Dorsolateral prefrontal cortex (tissue), 122 donors: ENCODE measurements at places on chromosomes 1 and 21.
A peak's percentile ranks its signal among the peaks of the same experiment; 100 is the strongest.

- no peak for DNase-seq
Observed at GRCh38 chr21:27212441-27212840, 245.6 kb upstream of the ADAMTS5 start.

- no peak for DNase-seq
Observed at GRCh38 chr1:119594376-119594775, 53.7 kb downstream of the ZNF697 start.

GRCh38 chr1:43329995-43330751 is 7.4 kb upstream of the MPL start:
- DNase-seq = no peak

- no peak for DNase-seq
Observed at GRCh38 chr1:159152031-159152430, 19.4 kb upstream of the CADM3 start.

DNA sequence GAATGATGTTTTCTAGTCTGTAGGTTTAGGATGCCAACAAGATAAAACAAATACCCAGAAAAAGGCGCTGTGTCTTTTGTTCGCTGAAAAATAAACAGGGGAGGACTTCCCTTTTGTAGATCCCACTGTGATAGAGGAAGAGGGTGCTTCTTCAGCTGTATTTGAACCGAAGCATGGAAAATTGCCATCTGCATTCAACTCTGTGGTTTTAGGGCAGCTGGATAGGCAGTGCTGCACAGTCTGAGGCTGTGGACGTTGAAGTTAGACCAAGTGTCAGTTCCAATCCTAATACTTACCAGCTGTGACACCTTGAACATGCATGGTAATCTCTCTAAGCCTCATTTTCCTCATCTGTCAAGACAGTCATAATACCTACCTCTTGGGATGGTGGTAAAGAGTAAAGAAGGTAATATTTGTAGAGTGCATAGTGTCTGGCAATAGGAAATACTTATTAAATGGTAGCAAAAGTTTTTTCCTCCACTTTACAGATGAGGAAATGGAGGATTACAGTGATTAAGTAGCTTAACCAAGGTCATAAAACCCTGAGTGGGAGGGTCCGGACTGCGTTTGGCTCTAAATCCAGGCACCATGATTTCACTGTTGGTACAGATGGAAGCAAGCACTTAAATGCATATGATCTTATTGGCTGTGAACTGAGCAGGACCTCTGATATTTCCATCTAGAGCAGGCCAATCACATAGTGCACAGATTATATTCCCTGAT is 48.5 kb downstream of the UTP25 start:
- no peak for DNase-seq

- DNase-seq = no peak
Observed at GRCh38 chr1:71717186-71717585, 565.2 kb downstream of the NEGR1 start.

- no peak for DNase-seq
Observed at GRCh38 chr1:180176965-180177364, 22.3 kb downstream of the QSOX1 start.

- no peak for DNase-seq
Observed at GRCh38 chr1:171152549-171152948, 32.6 kb upstream of the FMO2 start.

GRCh38 chr1:2433936-2434655 is 21.7 kb upstream of the PEX10 start:
- no peak for DNase-seq

DNA sequence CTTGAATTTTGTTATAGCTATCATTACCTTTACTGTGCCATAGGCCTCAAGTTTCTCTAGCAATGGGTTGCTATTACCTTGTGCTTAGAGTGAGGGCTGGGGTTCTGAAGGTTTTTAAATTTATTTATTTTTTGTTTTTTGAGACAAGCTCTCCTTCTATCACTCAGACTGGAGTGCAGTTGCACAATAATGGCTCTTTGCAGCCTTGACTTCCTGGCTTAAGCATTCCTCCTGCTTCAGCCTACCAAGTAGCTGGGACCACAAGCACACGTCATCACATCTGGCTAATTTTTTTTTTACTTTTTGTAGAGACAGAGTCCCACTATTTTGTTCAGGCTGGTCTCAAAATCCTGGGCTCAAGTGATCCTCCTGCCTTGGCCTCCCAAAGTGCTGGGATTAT is 41.5 kb downstream of the SNX27 start:
- DNase-seq = no peak

DNA sequence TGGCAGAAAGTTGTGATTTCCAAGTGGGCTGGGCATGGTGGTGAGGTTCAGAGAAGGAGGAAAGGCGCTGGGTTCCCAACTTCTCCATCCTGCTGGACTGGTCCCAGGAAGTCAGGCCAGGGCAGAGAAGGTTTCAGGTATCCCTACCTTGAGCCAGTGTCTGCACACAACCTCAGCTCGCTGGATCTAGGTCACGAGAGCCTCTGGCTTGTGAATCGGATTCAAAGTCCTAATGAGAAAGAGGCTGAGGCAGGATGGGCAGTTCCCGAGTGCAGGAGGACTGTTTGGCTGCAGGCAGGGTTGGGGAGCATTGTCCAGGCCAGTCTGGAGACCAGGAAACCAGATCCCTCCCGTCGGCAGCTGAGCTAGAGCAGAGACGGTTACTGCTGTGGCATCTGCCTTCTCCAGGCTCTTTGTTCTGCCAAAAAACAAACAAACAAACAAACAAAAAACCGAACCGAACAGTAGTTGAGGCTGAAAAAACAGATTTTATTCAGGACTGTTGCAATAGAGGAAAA is 19.5 kb upstream of the IGSF21 start:
- DNase-seq = no peak

DNA sequence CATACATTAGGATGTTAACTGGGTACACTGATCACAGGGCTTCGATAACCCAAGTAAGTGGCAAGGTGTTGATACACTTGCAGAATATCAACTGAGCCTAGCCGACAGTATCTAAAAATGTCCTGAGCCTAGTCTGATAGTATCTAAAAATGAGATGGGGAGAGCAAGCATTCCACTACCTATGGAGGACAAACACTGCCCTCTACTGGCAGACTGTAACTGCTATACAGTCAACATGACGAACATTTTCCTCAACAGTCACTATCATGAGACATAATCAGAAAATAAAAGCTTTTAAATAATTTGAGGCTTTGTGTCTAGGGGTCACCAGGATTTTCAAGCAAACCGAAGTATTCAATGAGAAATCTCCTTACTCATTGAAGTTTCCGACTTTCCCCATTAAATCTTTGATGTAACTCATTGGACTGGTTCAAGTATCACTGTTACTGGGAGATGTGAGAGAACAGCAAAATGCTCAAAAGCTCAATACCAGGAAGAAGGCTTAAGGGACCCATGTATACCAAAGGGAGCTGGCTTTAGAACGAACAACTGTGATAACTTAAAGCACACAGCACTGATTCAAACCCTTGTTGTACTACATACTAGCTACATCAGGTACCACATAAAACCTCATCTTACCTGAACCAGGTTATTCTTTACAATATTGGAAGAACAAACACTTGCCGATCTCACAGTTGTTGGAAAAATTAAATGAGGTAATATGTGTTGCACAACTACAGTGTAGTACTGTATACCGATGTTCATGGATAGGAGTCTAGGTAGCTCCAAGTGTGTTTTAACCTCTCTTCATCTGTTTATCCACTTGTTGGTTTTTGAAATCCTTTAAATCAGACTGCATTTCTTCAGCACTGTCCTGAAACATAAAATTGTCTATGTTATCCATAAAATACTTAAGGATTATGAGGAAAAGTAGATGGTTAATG is 31.1 kb upstream of the SLC45A3 start:
- DNase-seq = no peak

GRCh38 chr1:54464477-54465146 is 58.4 kb upstream of the SSBP3 start:
- no peak for DNase-seq

- DNase-seq = no peak
Observed at GRCh38 chr1:3561702-3562101, 49.6 kb downstream of the MEGF6 start.

DNA sequence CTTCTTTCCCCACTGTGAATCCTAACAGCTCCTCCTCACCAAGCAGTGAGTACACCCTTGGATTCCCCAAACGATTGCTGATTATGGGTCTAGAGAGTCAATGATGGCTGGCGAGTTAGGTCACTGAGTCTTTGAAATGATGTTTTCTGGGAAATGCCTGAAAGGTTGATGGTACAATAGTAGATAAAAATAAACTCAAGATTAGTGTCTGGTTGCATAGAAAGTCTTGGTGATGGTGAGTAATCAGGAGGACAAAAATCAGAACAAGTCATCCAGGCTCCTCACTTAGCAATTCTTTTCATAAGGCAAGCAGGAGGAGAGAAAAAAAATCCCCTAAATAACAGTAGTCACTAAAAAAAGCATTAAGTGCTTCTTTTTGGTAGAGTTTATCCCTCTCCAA is 22.6 kb downstream of the HLX start:
- no peak for DNase-seq

DNA sequence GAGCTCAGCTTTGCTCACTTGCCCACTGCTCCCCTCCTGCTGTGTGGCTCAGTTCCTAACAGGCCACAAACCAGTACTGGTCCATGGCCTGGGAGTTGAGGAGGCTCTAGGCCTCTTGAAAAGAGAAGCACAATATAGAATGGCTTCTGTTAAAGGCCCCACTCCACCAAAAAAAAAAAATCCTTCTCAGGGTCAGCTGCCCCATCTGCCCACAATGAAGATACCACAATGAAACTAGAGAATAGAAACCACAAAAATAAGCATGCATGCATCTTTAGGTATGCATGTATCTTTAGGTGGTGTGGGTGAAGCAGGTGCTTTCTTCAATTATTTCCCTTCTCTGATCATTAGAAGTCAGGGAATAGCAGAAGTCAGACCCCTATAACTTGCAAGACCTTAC is 620.4 kb upstream of the BEND5 start:
- DNase-seq = no peak

DNA sequence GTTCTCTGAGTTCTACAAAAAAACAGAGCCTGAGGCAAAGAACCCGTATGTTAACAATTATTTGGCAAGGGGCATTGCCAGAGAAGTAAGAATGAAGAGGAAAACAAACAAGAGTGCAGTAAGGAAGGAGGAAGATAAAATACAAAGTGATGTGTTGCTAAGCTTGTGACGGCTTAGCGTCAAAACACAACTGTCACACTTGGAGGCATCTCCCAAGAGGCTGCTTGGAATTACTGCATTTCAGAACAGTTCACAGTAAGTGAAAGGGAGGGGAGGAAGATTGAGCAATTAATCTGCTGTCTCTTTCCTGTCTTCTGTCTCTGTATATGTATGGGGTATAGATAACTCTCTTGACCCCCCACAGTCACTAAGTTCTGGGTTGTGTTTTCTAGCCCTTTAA is 1017.0 kb upstream of the TMPRSS15 start:
- no peak for DNase-seq

GRCh38 chr1:162861101-162861500 is at the start of gene CCDC190:
Gene CCDC190 (minus strand): TSS chr1:162861175. CDS start chr1:162859646, 1,529 bp downstream.
- no peak for DNase-seq

DNA sequence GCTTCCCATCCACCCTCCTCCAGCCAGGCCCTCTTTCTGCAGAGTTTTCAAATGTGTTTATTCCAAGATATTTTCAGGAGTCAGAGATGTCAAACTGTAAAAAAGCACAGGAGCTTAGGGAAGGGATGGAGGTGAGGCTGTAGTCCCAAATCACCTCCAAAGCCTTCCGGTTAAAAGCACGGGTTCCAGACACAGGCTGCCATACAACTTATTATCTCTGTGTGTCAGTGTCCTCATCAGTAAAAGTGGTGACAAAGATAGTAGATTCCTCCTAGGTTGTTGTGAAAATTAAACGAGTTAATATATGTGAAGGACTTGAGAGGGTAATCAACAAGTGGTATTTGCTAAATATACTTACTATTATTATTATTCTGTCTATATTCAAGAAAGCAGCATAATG is 15.1 kb downstream of the S100A7A start:
- DNase-seq = no peak

DNA sequence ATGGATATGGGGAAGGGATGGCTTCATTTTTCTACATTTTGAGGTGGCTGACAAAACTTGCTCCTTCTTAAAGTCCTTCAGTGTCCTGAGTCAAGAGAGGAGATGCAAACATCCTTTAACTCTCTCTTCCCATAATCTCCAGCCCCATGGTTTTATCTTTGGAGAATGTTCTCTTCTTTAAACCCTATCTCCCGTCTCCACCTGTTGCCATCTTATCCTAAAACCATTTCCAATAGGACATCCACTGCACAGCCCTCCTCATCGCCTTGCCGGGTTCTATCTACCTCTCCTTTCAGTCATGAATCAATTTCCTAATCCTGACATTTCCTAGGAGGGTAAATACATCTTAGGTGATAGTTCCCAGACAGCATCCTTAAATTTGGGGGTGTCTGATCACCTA is 44.2 kb upstream of the KCNE2 start:
- DNase-seq = no peak

DNA sequence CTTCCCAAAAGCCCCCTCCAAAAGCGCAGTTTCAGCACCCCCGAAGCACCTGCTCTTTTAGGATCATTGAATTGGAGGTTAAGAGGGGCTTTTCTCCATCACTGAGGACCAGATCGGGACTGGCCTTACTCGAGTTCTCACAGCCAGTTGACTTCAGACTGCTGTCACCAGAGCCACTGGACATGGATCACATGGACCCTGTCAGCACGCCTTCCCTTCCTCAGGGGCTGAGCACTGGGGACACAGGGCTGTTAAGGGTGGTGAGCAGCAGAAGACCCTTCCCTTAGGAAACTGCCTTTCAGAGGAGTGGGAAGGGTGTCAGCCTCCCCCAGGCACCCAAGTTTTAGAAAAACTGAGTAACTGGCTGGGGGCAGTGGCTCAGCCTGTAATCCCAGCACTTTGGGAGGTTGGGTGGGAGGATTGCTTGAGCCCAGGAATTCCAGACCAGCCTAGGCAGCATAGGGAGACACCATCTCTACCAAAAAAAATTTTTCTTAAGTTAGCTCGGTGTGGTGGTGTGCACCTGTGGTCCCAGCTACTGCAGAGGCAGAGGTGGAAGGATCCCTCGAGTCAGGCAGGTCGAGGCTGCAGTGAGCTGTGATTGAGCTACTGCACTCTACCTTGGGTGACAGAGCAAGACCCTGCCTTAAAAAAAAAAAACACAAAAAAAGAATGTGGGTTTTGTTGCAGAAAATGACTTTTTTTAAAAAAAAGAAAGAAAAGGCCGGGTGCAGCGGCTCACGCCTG is 584 bp upstream of the FGR start:
- no peak for DNase-seq

- peak; percentile 84 for DNase-seq
Observed at GRCh38 chr1:205505791-205506190, 1.3 kb downstream of the CDK18 start.
